Stimulated activated CD8-positive, alpha-beta memory T cell treated with anti-CD3 and anti-CD28 coated beads, Interleukin-2, amount 100 ng/mL, for 1 hour (primary cell): ENCODE measurements at places on chromosomes 7 and 10.

GRCh38 chr7:37371755-37372154 is 76.9 kb downstream of the ELMO1 start:
- no peak for DNase-seq

- DNase-seq, result no peak
These were observed 658.2 kb downstream of the GATA3 start for GRCh38 chr10:8712656-8713055.

DNA sequence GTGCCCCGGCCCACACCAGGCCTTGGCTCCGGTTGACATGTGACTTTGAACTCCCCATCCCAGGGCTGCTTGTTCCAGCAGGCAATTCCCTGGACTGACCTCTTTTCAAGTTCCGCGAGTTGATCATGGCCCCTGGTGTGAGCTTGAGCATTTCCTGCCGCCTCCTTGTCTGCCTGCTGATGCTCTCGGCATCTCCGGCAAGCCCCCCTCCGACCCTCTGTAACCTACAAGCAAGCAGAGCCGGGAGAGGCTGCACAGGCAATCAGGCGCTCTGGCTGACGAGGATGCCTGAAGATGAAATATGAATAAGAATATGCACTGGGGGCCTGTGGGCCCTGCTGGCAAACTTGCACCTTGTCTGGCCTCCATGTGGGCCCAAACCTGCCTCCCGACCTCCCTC is 304.9 kb upstream of the MKI67 start:
- DNase-seq, result no peak

GRCh38 chr10:124869941-124870340 is 68.3 kb downstream of the ABRAXAS2 start:
- no peak for DNase-seq

DNA sequence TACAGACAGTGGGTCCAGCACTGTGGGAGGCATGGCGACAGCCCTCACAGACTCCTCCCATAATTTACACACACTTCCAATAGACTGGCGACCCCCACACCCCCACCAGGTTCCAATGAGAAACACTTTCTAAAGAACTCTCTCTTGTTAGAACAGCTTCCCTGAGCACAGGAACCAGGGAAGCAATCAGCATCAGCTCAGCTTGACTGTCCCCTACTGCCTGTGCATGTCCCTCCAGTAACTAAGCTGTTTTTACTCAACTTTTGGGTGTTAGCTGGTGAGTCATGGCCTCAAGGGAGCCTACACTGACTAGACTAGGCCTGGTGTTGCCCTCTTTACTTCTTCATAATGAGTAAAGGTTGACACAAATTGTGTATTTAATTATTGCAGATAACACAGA is 32.6 kb upstream of the HERPUD2 start:
- no peak for DNase-seq

DNA sequence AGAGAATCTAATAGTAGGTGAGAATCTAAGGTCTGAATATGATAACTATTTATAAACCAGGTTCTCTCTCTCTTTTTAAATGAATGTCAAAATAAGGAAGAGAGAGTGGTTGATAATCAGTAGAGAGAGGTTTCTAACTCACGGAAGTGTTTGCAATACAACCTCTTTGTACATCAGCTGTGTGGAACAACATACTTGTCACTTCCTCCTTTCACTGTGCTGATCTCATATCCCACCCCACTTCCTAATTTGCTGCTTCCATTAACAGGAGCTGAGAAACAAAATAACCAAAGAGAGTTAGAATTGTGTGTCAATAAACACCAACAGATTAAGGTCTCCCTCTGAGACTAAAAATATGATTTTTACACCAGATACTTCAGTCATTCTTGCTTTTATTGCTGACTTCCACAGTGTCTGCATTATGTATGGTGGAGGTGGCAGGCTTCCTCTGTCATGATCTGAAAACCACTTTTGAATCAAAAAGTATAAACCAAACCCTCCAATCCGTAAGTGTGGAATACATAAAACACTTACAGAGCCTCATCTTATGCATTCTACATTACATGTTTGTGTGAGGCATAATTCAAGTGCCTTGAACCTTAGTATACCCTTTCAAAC is 25.0 kb downstream of the CACUL1 start:
- no peak for DNase-seq

GRCh38 chr7:34157137-34157536 is 251.8 kb downstream of the BMPER start:
- DNase-seq, result no peak

DNA sequence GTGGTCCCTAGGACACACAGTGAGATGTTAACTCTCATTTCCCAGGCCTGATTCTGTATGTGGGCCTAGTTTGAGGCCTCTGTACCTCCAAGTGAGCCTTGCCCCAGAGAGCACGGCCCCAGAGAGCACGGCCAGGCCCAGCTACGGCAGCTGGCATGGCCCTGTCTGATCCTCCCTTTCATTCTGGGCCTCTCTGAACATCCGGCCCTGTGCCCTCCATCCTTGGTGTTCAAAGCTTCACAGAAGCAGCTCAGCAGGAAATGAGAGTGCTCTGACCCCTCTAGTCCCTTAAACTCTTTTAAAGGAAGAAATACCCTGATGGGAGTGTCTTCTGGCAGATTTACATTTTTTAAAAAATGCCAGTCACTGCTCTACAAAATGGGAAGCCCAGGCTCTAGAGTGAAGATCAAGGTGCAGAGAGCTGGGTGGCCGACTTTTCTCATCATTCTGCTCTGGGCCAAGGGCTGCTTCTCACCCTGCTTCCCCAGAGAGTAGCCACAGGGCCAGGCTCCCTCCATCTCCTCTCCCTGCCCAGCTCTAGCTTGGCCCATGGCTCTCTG is 171.9 kb downstream of the RPS24 start:
- DNase-seq, result no peak

- DNase-seq, result no peak
These were observed 43.7 kb upstream of the DLD start for GRCh38 chr7:107847168-107847835.

DNA sequence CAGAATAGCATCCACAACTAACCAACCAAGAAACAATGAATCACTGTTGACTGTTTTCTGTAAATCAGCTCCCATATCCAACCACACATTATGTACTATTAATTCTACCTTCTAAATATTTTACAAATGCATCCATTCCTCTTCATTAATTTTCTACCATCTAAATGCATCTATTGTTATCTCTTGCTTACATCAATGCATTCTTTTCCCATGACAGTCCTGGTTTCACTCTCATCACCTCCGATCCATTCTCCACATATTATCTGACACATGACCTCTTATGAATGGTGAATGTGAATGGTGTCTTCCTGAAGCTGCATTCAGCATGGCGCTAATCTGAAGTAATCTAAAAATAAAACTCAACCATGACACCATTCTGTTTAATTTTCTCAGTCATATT is 153.8 kb upstream of the CALCR start:
- no peak for DNase-seq

- no peak for DNase-seq
These were observed 2.7 kb downstream of the FRAT1 start for GRCh38 chr10:97321804-97322190.

- DNase-seq, result no peak
These were observed 16.1 kb downstream of the BRAT1 start for GRCh38 chr7:2539031-2539911.

DNA sequence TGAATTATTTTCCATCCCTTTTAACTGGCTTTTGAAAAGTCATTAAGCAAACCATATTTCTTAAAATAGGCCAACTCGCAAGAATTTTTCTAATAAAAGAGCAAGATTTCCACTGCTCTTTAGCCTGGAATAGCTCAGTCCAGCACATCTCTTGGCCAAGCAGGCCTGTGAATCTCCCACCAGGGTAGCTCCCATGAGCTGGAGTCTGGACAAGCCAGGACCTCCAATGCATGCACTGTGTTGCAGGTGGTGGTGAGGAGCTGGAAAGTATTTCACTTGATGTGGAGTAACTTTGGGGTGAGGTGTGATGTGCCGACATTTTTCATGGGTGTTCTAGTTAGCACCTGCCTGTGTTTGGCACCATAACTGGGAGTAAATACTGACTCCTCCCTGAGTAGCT is 117.3 kb upstream of the TBX20 start:
- no peak for DNase-seq

DNA sequence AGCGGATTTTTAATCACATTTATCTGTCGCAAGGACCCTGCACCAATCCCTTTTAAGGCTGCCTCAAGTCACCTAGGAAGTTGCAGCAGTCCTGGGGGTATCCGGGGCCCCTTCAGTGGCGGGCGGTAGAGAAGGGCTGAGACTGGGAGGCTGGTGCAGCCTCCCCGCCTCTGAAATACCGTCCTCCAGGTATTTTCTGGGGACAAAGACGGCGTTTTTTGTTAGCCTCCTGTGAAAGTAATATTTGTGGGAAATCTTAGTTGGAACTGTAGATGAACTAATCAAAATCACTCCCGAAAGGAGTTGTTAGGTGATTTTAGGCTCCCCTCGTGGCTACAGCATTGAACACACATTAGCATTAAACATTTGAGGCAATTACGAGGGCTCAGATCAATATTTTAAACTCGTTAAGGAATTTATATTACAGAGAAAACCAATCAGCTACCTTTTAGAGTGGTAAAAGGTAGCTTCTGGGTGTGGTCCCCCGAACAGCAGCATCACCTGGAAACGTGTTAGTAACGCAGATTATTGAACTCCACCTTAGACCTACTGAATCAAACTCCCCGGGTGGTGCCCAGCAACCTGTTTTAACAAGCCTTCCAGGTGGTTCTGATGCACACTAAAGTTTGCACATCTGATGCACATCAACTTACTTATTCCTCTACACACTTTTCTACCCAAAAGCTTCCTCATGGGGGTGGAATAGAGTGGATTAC is 530 bp upstream of the ANXA7 start:
- no peak for DNase-seq

GRCh38 chr10:12777840-12778585 is 223.5 kb downstream of the CCDC3 start:
- no peak for DNase-seq

GRCh38 chr7:83791737-83792136 is 142.8 kb upstream of the SEMA3E start:
- DNase-seq, result no peak

DNA sequence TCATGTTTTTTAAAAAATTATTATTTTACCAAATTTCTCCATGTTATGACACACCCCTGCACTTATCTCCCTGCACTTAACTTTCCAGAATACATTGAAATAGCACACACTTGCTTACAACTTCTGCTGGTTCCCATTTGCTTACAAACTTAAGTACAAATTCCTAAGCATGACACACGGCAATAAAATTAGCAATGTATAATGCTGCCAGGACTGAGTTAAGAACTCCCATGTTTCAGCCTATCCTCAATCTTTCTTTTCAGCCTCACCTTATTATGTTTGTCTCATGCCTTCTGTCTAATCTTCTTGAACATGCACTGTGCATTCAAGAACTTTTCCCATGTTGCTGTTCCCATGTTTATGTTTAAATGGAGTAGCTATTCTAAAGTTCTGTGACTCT is 40.8 kb downstream of the PRPS1L1 start:
- DNase-seq, result no peak

DNA sequence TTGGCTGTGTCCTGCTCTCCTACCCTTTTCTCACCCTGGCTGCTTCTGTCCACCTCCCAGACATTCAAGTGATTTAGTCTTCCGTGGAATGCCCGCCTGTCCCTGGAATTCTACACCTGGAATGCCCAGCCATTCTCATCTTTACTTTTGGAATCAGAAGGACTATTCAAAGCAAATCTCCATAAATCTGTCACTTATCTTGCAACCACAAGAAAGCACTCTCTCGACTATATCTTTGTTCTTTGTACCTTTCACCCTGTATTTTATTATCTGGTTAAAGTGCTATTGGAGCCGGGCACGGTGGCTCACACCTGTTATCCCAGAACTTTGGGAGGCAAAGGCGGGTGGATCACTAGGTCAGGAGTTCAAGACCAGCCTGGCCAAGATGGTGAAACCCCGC is 79.3 kb upstream of the KMT2E start:
- no peak for DNase-seq

GRCh38 chr10:70791386-70792039 is 6.3 kb upstream of the TBATA start:
- no peak for DNase-seq

DNA sequence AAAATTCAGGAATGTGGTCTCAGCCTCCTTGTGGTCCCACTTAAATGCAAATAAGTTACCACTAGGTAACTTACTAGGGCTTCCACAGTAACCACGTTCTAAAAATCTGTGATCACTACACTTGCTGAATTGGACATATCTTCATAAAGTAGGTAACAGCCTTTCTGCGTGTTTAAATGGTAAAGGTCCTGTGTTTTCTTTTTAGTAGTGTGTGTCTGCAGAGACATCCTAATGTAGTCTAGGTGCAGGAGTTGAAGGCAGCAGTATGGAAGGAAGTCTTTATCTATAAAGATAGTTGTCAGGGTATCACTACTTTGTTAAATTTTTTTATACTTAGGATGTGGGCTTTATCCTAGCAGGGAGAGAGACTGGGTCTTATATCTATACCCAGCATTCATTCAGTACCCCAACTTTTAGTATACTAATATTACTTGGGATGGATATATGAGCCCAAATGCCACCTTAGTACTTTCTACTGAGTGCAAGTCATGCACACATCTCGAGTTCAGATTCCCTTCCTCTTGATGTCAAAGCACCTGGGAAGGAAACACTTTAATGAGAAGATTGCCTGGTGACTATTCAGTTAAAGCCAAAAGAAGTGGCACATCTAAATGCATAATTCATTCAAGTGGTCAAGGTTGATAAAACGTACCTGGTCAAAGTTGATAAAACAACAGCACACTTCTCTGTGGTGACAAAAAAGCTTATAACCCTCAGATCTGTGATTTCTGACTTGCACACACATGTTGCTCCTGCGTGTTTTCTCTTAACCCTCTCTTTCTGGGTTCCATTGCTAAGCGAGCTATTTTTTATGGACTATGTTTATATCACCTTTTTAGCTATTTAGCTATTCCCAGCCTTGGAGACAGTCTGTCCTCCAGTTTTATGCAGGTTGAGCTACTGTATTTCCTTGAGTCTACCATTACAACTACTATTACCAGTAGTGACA is 281.1 kb upstream of the DKK1 start:
- no peak for DNase-seq

DNA sequence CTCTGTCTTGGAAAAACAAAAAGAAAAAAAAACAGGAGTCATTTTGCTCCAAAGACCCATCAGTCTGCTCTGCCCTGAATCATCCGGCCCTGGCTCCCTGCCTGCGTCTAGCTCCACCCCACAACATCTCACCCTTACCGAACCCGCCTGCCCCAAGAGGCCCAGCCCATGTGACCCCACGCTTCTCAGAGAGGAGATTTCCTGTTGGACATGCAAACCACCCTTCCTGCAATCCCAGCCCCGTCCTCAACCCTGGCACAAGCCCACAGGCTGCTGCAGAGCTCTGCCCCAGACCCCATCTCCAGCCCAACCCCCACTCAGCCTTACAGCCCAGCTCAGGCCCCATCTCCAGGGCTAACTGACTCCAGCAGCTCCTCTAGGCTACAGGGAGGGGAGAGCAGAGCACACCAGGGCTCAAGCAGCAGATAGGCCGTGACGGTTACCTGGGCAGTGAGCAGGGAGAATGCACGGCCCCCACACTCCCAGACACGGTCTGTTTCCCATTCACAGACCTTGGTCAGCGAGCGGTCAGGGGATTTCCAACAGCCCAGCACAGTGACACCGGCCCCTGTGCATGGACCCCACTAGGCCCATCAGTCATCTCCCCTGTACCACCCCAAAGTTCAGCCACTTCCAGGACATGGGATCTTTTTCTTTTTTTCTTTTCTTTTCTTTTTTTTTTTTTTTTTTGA is 69.9 kb upstream of the GTF2I start:
- no peak for DNase-seq

- DNase-seq, result no peak
These were observed 41.1 kb upstream of the PRKAR1B start for GRCh38 chr7:767941-768731.

- DNase-seq, result no peak
These were observed 94.0 kb downstream of the ELMO1 start for GRCh38 chr7:37354656-37355131.
